Fibroblast of villous mesenchyme (primary cell): ENCODE measurements at places on chromosomes 11 and 22. TPM values are rescaled to one million over a fixed set of nuclear protein-coding genes. Genes with fewer than 3 reads are reported as not detected.

CRYBB2 gene
- total RNA-seq, result not detected in 2 replicates

SAA4 gene
- not detected in 2 replicates for total RNA-seq

GRCh38 chr11:11972730-11973341, 35.6 kb downstream of the DKK3 start:
- no peak for DNase-seq

GRCh38 chr11:70002433-70002832, 75.7 kb upstream of the ANO1 start:
- no peak for DNase-seq

DNA sequence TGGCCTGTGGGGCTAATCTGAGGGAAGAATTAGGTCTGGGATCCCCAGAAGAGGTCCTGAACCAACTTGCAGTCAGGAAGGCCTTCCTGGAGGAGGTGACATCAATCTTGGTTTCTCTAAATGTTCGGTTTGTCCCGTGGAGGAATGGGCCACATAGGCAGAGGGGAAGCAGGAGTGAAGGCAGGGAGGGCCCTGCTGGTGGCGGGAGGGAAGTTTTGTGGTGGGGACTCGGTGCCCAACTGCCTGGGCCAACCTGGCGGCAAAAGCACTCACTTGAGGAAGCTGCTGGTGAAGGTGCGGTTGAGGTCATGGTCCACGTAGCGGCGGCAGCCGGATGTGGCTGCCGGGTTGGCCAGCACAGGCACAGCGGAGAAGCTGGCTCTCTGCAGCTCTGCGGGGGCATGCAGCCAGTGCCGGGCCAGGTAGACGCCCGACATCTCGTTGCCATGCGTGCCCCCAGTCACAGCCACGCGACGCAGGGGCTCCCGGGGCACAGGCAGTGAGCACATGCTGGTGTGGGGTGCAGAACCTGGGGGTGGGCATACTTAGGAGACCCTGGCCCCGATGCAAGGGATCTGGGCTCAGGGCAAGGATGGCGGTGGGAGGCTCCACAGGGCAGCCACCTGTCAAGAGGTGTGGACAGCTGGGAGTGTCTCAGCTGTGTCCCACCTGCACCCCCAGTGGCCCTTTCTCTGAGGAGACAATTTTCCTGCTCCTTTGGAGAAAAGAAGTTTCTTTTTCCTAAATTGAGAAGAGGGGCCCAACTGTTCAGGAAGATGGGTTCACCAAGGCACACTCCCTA, 3.8 kb downstream of the ACY3 start:
- DNase-seq, result no peak

DNA sequence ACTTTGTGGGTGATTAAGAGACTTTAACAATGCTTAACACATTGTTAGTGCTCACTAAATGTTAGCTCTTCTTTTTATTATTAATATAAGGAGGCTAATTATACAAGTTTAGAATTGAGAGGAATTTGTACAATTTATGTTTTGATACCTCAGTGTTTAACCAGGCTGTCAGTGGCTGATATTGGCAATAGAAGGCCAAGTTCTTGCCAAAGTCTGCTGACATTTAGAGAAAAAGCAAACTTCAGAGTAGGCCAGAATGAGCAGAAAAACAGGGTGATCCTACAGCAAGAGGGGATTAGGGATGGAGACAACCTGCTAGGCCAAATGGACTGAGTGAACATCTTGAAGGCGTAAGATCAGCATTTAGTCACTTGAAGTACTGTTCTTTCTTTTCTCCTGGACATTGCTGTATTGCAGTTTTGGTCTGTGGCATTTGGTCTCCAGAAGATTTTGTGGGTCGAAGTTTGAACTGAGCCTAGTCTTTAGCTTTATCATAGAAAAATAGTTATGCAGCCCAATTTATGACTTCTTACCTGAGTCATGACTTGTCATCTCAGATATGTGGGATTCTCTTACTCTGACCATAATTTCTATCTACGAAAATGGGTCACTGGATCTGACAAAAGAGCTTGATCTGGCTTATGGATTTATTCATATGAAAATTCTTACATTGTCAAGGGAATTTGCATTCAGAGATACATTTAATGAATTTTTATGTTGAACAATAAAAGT, 9.0 kb downstream of the TRIM44 start:
- no peak for DNase-seq

DNA sequence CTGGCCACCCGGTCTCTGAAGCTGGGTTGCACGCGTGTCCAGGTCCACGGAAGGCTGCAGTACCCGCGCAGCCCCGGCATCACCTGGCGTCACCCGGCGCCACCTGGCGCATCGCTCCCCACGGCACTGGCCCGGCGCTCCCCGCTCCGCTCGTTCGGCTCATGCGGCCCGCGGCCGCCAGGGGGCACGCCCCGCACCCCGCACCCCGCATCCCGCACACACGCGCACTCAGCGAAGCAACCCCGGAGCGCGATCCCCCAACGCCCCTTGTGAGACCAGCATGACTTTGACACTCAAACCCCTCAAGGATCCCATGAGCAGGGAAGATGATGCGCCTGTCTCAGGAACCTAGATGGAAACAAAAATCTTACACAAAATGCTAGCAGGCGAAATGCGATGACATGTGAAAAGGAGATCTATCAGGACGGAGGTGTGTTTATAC, 11.9 kb downstream of the B3GNT6 start:
- no peak for DNase-seq

GRCh38 chr22:48948575-48949170, 879.0 kb downstream of the BRD1 start:
- no peak for DNase-seq

GRCh38 chr22:46612904-46613605, 7.1 kb upstream of the GRAMD4 start:
- DNase-seq, result no peak

SMCO4 gene
- total RNA-seq, result 8.4 and 9.1 TPM in 2 replicates

PEX16 gene
- 24.6 and 28.3 TPM in 2 replicates for total RNA-seq

- no peak for DNase-seq
Observed at GRCh38 chr11:59030037-59030436, 56.1 kb upstream of the GLYATL1B start.

- DNase-seq, result no peak
Observed at GRCh38 chr11:1203505-1204271, 19.2 kb upstream of the MUC5B start.

DNA sequence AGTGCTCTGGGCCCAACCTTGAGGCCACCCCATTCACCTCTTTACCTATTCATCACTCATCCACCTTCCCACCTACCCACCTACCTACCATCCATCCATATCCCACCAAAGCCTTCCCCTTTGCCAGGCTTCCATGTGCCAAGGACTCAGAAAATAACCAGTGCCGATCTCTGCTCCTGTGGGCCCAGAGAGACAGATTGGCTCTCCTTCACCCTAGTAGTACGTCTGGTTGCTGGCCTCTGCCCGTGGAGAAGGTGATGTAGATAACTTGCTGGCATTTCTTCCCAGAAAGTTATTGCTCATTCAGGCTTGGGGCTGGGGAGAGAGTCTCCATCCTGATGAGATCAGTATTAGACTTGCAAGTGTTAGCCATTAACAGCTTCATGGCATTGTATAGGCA, 45.2 kb downstream of the NEU3 start:
- no peak for DNase-seq

DNA sequence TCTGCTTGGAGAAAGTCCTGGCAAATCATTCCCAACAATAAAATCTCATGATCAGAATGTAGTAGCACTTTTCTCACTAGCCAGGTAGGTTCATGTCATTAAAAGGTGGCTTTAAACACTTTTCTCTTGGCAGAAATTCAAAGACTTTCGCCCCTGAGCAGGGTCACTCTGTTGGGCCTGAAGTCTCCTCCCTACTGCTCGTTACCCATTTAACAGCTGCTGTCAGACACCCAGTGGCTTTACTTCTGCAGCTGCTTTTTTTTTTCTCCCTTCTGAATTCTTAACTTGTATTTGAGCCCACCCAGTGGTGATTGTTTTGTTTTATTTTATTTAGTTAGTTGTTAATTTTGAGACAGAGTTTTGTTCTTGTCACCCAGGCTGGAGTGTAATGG, 25.0 kb downstream of the ARHGAP8 start:
- no peak for DNase-seq

- no peak for DNase-seq
Observed at GRCh38 chr11:129236850-129237249, 44.7 kb upstream of the ARHGAP32 start.

DNA sequence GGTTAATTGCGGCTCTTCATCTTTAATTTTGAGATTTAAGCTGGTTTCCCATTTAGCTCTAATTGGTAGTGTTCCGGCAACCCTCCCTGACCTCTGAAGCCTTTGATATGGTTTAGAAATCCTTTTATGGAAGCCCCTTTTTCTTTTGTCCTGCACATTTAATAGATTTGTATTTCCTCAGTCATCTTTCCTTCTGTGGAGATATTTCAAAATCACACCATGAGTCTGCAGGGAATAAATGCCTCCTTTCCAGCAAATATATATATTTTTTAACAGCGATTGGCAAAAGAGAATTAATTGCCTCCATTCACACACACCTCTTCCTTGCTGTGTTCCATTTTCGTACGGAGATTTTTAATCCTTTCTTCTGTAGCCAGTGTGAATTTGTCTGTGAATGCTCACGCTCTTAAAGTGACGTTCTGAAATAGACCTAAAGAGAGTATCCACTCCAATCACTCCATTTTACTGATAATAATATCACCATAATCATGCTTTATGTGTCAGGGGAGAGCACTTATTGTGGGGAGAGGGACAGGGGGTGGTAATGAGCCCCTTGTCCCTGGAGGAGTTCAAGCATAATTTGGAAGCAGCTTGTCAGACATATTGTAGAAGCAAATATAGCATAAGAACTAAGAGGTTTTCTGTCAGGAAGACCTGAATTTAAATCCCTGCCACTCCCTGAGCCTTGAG, 142.5 kb upstream of the SYT13 start:
- no peak for DNase-seq

SEC14L2 gene
- 9.5 and 12.2 TPM in 2 replicates for total RNA-seq

DNA sequence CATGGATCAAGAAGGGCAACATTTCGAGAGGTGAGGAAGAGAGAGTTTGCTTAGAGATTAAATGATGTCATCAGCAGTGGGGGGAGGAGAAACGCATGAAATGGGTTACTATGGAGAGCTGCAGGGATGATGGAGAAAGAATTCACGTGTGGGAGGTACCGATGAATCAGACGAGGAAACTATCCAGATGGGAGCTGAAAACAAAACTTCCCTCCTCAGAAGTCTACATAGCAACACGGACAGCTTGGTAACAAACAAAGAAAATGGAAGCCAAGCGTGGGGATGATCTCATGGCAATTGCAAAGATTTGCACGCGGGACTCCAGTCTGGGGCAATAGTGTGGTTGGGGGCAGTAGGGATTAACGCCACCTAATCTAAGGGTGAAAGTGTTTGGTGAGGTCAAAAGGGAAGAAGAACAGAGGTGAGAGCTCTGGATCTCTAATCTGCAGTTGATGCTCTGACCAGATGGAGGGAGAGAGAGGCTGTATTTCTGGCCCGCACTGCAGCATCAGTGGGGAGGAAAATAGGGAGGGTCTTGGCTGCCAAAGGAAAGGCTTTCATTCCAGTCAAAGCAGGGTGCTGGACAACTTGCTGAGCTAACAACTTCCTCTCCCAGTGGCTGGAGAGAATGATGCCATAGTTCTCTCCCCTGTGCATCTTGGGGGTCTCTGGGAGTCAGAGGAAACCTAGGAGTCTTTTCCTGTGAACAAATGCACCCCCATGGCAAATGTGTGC, 43.4 kb upstream of the CSNK2A3 start:
- peak; percentile 89 for DNase-seq

FXYD2 gene
- not detected in 2 replicates for total RNA-seq

OR8G5 gene
- total RNA-seq, result not detected in 2 replicates

DNA sequence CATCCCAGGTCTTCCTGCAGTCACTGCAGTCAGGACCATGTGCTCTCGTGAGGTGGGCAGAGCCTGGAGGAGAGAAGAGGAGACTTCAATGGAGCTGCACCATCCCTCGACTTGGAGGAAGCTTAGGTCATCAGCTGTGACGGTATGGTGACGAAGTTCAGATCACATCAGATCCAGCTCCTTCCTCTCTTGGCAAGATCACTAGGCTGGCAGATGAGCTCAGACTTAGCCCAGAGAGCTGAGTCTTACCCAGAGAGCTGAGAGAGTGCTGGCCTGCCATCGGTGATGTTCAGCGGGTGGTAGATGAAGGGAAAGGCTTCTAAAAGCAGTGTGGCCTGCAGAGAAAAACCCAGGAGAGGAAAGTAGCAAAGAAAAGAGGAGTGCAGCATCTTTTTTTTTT, 1.8 kb upstream of the SLC15A3 start:
- DNase-seq, result no peak

DNA sequence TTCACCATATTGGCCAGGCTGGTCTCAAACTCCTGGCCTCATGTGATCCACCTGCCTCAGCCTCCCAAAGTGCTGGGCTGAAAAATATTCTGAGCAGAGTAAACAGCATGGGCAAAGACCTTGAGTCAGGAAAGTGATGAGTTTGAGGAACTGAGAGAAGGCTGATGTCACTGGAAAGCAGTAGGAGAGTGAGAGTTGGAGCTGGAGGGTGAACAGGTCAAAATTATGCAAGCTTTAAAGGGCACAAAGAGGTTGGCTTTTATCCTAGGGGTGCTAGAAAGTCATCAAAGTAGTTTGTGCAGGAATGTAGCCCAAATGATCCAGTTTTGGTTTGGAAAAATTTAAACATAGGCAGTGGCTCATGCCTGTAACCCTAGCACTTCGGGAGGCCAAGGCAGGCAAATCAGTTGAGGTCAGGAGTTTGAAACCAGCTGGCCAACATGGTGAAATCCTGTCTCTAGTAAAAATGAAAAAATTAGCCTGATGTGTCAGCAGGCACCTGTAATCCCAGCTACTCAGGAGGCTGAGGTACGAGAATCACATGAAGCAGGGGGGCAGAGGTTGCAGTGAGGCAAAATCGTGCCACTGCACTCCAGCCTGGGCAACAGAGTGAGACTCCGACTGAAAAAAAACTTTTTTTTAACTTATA, 44.7 kb upstream of the CXCR5 start:
- DNase-seq, result peak; percentile 33
